ENCODE measurements at places on chromosomes 7 and 10. TPM values are rescaled to one million over a fixed set of nuclear protein-coding genes. Genes with fewer than 3 reads are reported as not detected.

INTS1 gene
- total RNA-seq, result 48.7 TPM

CYP26C1 gene
- total RNA-seq, result 0.12 TPM

LRRN3 gene
- total RNA-seq, result 4.1 TPM

C10orf67 gene
- 0.11 TPM for total RNA-seq

UCMA gene
- total RNA-seq, result not detected

EIF4EBP2 gene
- 17.2 TPM for total RNA-seq

TNRC18 gene
- 42.1 TPM for total RNA-seq

VSTM2A gene
- not detected for total RNA-seq

RET gene
- total RNA-seq, result 1.9 TPM

HMX2 gene
- total RNA-seq, result not detected

NANOS1 gene
- total RNA-seq, result under 0.01 TPM

NMT2 gene
- 39.0 TPM for total RNA-seq

CPXM2 gene
- not detected for total RNA-seq

GNGT1 gene
- total RNA-seq, result not detected

TET1 gene
- total RNA-seq, result 2.0 TPM

GDF2 gene
- not detected for total RNA-seq

NEBL gene
- 0.22 TPM for total RNA-seq

FBXO24 gene
- total RNA-seq, result 1.4 TPM

CPA4 gene
- 8.2 TPM for total RNA-seq

GIMAP5 gene
- under 0.01 TPM for total RNA-seq

CCDC7 gene
- total RNA-seq, result 8.7 TPM

TNS3 gene
- 38.6 TPM for total RNA-seq

PON2 gene
- 49.4 TPM for total RNA-seq

LGI1 gene
- total RNA-seq, result not detected

SPDYE2B gene
- total RNA-seq, result not detected

CFAP70 gene
- total RNA-seq, result 0.44 TPM

LHPP gene
- 12.1 TPM for total RNA-seq

NYAP1 gene
- total RNA-seq, result 1.2 TPM

DYNC1I1 gene
- total RNA-seq, result 2.1 TPM

COL13A1 gene
- 35.9 TPM for total RNA-seq

PCGF5 gene
- 32.5 TPM for total RNA-seq

PRSS37 gene
- total RNA-seq, result not detected

CYP51A1 gene
- total RNA-seq, result 516 TPM

CFAP46 gene
- 0.87 TPM for total RNA-seq

NPFFR1 gene
- not detected for total RNA-seq

SLIT1 gene
- total RNA-seq, result 0.11 TPM

DEPP1 gene
- 0.44 TPM for total RNA-seq

SPDYE16 gene
- total RNA-seq, result 0.12 TPM

Data from uterine smooth muscle cell (primary cell).